ENCODE measurements at places on chromosomes 4 and X.

DNA sequence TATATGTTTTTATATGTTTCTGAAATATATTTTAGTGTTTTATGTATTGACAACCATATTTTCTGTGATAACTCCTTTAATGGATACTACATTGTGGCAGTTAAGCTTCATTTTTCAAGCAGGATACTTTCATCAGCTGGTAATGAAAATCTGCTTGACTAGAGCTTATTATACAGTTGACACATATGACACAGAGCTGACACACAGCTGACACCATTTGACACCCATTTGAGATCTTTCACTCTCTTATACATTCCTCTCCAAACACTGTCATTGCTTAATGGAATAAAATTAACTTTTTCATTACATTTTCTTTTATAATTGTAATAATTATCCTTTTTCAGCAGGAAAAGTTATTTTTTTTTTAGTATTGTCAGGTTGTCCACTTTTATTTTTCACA lies 561.1 kb upstream of the NDST4 start:
- no peak for DNase-seq

DNA sequence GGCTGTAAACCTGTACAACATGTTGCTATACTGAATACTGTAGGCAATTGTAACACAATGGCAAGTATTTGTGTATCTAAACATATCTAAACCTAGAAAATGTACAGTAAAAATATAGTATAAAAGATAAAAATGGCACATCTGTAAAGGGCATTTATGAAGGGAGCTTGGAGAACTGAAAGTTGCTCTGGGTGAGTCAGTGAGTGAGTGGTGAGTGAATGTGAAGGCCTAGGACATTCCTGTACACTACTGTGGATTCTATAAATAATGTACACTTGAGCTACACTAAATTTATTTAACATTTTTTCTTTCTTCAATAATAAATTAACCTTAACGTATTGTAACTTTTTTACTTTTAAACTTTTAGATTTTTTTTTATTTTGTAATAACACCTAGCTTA lies 5.0 kb upstream of the SHROOM4 start:
- no peak for DNase-seq

DNA sequence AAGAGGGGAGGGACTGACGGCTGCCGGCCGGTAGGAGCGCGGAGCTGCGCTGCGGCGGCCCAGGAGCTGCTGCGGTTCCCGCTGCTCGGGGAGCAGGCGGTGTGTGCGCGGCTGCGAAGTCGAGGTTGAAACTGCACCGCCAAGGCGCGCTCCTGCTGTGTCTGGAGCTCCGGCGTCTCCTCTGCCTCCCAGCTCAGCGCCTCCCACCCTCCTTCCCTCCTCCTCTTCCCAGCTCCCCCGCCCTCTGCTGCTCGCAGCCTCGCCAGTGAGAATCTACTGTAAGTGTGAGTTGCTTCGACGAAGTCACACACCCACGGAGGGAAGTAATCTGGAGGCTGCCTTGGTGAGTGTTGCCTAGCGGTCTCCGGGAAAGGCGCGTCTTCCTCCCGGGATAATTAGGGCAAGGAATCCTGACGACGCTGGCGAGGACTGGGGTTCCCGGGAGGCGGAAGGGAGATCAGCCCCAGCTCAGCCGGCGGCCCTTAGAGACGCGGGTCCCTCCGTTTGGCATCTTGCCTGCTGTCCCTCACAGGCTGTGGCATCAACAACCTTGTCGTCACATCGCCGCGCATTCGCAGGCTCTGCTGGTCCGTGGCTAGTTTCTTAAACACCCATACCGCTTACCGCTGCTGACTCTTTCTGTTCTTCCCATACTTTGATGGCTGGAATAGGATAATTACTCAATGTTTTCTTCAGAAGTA lies at the start of gene EPHA5:
Gene EPHA5, minus strand, starts transcription at position 159 of the 701 bp plus-strand sequence. CDS start 747 bp downstream, outside the sequence.
- DNase-seq: no peak

DNA sequence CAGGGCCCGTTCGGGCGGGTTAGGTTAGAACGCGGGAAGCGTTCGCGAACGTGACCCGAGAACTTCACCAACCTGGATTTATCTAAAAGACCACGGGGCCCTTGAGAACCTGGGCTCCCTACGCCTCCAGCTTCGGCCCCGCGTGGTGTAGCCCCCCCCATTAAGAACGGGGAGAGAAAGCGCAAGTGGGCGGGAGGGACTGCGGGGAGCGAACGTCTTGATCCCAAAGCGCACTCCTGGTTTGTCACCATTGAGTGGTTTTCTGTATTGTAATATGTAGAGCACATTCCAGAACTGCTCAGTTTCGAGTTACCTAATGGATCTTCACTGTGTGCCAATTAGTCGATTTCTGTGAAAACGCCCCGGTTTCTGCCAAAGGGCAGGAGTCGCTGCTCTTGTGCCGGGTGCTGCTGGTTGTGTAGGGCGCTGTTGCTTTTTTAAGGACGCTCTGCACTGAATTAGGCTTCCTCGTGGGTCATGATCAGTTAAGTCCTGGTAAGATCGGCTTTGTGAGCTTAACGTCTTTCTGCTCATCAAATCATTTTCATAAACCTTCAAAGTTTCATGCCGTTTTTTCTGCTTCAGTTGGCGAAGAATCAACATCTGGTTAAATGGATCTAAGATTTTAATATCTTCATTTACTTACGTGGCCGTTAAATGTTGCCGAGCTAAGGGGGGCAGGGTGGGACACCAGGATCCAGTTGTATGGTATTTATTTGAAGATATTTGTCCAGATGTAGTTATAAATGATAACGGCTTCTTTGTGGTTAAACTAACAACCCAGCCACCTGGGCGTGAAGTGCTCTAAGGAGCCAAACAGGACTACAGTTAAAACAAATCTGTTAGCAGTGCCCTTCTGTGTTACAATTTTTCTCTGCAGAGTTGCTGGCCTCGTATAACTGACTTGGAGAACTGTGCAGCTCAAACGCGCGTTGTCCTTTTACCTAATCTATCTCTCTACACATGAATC lies 809 bp downstream of the MND1 start:
- peak; percentile 71 for DNase-seq

DNA sequence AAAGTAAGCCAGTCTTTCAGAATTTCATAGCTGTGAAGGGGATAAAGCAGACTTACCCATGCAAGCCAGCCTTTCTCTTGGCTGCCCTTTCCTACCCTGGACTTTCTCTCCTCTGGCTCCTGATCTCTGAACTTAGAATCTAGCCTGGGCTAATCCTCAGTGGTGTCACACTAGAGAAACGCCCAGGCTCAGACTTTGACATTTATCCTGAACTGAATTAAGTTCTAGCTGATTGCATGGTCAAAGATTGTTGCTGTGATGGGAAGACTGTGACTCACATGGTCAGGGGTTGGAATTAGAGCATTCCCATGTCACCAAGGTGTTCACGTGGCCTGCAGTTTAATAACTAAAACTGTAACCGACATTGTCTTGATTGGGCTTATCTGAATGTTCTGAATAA lies 469.5 kb upstream of the FAT1 start:
- no peak for DNase-seq

GRCh38 chrX:119880076-119880475 lies 8.4 kb downstream of the NDUFA1 start:
- peak; percentile 10 for DNase-seq

DNA sequence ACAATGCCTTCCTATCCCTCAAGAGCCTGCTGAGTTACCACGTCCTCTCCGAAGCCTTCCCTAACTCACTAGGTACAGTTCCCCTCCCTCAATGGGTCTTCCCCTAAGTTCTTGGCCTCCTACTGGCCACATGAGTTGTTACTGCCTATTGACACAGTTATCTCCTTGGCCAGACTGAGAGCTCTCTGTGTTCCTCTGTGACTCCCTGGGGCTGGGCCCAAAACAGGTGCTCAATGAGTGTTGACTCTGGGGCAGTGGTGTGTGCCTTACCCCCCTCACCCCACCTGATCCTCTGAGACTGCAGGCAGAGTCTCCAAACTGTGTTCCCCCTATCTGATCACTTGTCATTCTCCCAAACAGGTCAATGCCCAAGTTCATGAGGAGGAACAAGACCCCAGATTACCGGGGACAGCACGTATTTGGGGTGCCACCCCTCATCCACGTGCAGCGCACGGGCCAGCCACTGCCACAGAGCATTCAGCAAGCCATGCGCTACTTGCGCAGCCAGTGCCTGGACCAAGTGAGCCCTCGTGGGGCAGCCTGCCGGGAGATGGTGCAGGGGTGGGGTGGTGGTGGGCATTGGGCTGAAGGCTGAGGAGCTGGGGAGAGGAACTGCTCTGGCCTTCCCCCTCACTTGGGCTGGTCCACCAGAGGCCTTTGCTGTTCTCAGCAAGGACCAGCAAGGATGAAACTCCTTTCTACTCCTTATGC lies 72.6 kb downstream of the STARD8 start:
- no peak for DNase-seq

DNA sequence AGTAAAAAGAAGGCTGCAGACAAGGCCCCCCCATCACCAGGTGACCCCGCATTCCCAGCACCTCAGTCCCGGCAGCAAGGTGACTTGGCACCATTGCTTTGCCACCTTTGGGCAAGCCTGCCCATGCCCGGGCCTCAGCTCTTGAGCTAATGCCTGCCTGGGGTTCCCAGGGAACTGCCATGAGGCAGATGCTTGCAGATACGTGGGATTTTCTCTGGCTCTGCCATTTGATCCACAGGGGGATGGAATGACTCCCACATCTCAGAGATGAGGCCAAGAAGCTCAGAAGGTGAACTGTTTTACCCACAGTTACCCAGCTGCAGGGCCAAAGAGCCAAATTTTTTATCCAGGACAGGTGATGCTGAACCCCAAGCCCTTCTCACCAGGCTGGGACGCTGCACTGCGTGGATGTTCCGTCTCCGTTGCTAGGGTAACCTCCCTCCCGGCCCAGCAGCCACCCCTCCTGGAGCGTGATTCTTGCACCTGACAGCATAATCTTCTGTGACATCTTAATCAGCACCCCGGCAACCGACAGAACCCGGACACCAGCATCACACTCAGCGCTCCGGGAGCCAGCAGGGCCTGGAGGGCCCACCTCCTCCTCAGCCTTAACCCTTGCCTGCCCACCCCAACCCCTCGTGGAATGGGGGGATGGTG lies 15.7 kb upstream of the MSX1 start:
- DNase-seq: no peak

GRCh38 chr4:83768146-83768545 lies 232.2 kb downstream of the GPAT3 start:
- no peak for DNase-seq

- DNase-seq: no peak
These were observed 11.0 kb downstream of the CUL4B start for GRCh38 chrX:120549483-120550452.

- DNase-seq: no peak
These were observed 104.1 kb downstream of the ZNF518B start for GRCh38 chr4:10353110-10353509.

GRCh38 chr4:95524184-95524583 lies 24.6 kb downstream of the UNC5C start:
- no peak for DNase-seq

GRCh38 chrX:1564750-1565683 lies 26.4 kb upstream of the AKAP17A start:
- DNase-seq: no peak

GRCh38 chr4:77699731-77700210 lies 94.2 kb downstream of the CXCL13 start:
- DNase-seq: no peak

DNA sequence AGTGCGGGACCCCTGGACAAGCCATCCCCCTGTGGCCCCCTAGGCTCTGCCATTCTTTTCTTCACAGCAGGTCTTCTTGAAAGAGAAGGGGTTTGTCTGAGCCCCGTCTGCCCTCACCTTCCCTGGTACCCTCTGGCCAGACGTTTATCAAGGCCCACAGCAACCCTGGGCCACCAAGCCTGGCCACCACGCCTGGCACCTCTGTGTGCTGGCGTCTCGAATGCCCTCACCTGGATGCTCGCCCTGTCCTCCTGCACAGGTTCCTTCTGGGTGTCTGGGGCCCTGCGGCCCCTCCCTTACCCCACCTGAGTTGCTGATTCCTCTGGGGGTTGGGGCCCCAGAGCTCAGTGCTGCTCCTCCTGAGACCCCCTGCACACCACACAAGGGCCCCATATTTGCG lies 25.1 kb downstream of the ADRA2C start:
- no peak for DNase-seq

GRCh38 chrX:116290359-116290758 lies 119.8 kb downstream of the AGTR2 start:
- DNase-seq: no peak

- peak; percentile 37 for DNase-seq
These were observed 50.7 kb downstream of the MAP7D3 start for GRCh38 chrX:136200466-136200865.

- no peak for DNase-seq
These were observed 16.9 kb upstream of the LRBA start for GRCh38 chr4:151031831-151032605.

DNA sequence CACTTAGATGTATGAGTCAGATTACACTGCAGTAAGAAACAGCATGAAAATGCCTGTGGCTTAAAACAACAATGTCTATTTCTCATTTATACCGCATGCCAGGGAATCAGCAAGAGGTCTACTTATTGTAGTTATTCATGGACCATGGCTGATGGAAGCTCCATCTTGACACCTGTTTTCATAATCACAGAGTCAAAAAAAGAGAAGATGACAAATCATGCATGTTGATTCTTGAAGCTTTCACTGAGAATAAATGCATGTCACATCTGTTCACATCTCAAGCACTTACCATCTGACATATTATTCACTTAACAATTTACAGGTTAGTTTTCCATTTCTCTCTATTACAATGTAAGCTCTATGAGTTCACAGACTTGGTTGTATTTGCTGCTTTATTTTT lies 194.2 kb upstream of the SLITRK2 start:
- no peak for DNase-seq

DNA sequence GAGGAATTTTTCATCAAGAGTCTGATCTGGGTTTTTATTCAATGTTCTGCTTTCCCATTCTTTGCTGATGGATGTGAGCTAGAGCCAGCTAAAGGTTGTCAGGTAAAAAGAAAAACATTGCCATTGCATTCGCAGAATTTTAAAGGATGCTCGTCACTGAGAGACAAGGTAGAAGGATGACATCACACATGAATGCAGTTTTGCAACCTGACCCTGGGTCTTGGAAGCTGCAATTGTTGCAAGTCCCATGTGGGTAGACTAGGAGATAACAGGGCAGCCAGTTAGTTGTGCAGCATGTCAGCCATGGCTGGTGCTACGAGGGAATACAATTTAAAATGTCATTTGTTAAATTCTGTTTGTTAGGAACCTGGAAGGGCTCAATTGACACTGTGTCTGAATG lies 73.9 kb upstream of the MXRA5 start:
- DNase-seq: no peak

- DNase-seq: no peak
These were observed 108.7 kb upstream of the FUNDC1 start for GRCh38 chrX:44651358-44651757.

DNA sequence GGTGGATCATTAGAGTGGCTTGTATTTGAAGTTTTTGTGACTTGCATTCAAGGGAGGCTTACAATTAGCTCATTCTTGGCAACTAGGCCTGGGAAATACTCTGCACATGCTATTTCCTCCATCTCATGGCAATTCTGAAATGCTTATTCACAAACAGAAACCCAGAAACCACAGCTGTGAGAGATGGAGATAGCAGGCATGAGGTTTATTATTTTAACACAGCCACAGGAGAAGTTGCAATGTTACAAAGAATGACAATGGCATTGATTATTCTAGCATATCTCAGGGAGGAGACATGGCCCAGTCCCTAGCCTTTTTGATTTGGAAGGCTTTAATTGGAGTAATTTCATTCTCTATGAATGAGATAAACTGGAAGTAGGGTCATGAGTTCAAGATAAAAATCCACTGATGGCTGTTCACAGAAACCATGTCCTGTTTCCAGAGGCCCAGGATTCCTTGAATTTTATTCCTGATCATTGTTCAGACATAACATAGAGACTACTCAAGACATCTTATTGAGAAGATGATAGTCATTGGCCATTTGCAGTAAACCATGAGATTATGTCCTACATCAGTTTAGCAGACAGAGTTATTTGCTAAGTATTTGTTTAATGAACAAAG lies 123.9 kb downstream of the MID1 start:
- no peak for DNase-seq

- no peak for DNase-seq
These were observed 49.8 kb upstream of the CAMK2D start for GRCh38 chr4:113811359-113811758.
